ENCODE measurements at places on chromosomes 4 and X. TPM values are rescaled to one million over a fixed set of nuclear protein-coding genes. Genes with fewer than 3 reads are reported as not detected.

GRCh38 chr4:153514001-153514526, 47.9 kb downstream of the TMEM131L start:
- peaks cover 25% of the 10 kb centered on the region for H3K36me3 ChIP-seq
- peaks cover 38% of the 10 kb centered on the region for H3K4me1 ChIP-seq
- H3K4me3 ChIP-seq: no peak overlapping the region
- H3K27ac ChIP-seq: no peak overlapping the region
- H3K27me3 ChIP-seq: no peaks in the 10 kb centered on the region

The CPZ gene
- not detected for total RNA-seq

DNA sequence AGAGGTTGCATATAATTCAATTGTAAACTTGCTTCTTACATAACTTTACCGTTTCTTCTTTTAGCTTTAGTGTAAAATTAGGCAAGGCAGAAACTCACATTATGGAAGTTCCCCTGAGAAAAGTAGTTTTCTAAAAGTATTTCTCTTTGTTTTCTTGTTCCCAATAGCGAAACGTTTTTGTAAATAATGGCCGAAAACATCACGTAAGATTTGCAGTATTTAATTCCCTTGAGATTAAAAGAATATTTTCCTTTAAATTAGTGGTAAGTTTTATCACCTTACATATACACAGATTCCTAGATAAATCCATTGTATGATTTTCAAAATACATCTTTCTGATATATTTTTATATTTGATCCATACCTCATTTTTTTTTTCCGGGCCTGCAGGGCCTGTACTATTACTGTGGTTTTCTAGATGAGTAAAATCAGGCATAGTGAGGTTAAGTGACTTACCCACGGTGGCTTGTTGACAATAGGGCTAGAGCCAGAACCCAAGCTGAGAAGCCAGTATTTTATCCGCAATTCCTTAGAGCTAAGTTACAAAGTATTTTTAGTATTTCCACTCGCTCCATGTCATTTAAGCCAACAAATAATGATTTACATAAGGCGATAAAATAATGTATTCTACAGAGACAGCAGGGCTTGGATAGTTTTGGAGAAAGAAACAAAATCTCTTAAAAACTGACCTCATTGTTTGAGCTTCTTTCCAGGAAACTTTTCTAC, 82.2 kb upstream of the VEGFC start:
- peaks cover 2% of the 10 kb centered on the region for H3K27me3 ChIP-seq
- no peak for DNase-seq

- no peak for DNase-seq
- H3K4me1 ChIP-seq: peaks cover 21% of the 10 kb centered on the region
Measured at GRCh38 chr4:105709081-105709450, 482 bp downstream of the GSTCD start.

The UGT2B7 gene
- total RNA-seq: not detected

DNA sequence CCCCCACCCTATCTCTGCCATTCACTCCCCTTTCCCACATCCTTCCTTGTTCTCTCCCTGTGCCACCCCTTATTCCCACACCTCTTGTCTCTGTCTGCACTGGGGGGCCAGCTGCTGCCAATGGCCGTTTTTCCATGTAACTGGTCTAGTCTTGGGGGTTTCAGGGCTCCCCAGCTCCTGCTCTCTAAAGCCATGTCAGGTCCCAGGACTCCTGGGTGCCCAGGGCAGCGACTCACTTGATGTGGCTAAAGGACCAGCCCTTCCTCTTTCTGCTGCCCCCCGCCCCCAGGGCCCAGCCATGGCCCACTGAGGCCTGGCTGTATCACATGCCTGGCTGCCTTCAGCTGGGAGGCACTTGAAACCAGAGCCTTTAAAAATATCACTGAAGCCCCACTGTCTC, 10.0 kb downstream of the NLGN3 start:
- DNase-seq: no peak
- H3K27ac ChIP-seq: no peak overlapping the region
- H3K4me1 ChIP-seq: no peaks in the 10 kb centered on the region
- no peak overlapping the region for H3K4me3 ChIP-seq
- peaks cover 9% of the 10 kb centered on the region for H3K36me3 ChIP-seq

- H3K27ac ChIP-seq: no peak overlapping the region
- H3K4me3 ChIP-seq: no peak overlapping the region
- no peaks in the 10 kb centered on the region for H3K27me3 ChIP-seq
- no peaks in the 10 kb centered on the region for H3K36me3 ChIP-seq
- H3K4me1 ChIP-seq: no peaks in the 10 kb centered on the region
Measured at GRCh38 chrX:28552322-28552721, 34.9 kb upstream of the IL1RAPL1 start.

The NWD2 gene
- not detected for total RNA-seq

The CT45A2 gene
- total RNA-seq: not detected

- no peak for DNase-seq
- H3K27ac ChIP-seq: no peak overlapping the region
Measured at GRCh38 chr4:151227172-151227571, 49.8 kb upstream of the PRSS48 start.

GRCh38 chr4:93072292-93072691, 756.3 kb upstream of the ATOH1 start:
- H3K4me3 ChIP-seq: no peak overlapping the region
- no peak for DNase-seq
- no peaks in the 10 kb centered on the region for H3K27me3 ChIP-seq
- H3K27ac ChIP-seq: no peak overlapping the region
- H3K36me3 ChIP-seq: no peaks in the 10 kb centered on the region
- no peaks in the 10 kb centered on the region for H3K4me1 ChIP-seq

- H3K4me1 ChIP-seq: no peaks in the 10 kb centered on the region
- H3K36me3 ChIP-seq: no peaks in the 10 kb centered on the region
- no peak overlapping the region for H3K4me3 ChIP-seq
- H3K27ac ChIP-seq: no peak overlapping the region
Measured at GRCh38 chrX:140983730-140984129, 18.7 kb upstream of the SPANXB1 start.

- no peaks in the 10 kb centered on the region for H3K36me3 ChIP-seq
- no peaks in the 10 kb centered on the region for H3K4me1 ChIP-seq
- no peak within 1 kb of the TSS for H3K27ac ChIP-seq
- H3K4me3 ChIP-seq: no peak within 1 kb of the TSS
- no peak for DNase-seq
Measured at GRCh38 chr4:22692736-22693135, at the start of gene GBA3. Gene GBA3 (plus strand): TSS chr4:22692937.

The PCDH7 gene
- not detected for total RNA-seq

DNA sequence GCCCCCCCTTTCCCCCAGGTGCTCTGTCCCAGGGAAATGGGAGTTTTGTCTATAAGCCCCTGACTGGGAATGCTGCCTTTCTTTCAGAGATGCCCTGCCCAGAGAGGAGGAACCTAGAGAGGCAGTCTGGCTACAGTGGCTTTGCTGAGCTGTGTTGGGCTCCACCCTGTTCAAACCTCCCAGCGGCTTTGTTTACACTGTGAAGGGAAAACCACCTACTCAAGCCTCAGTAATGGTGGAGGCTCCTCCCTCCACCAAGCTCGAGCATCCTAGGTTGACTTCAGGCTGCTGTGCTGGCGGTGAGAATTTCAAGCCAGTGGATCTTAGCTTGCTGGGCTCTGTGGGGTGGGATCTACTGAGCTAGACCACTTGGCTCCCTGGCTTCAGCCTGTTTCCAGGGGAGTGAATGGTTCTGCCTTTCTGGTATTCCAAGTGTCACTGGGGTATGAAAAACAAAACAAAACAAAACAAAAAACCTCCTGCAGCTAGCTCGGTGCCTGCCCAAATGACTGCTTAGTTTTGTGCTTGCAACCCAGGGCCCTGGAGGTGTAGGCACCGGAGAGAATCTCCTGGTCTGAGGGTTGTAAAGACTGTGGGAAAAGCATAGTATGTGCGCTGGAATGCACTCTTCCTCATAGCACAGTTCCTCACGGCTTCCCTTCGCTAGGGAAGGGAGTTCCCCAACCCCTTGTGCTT, 41.7 kb downstream of the ITM2A start:
- H3K36me3 ChIP-seq: no peaks in the 10 kb centered on the region
- H3K27ac ChIP-seq: peak overlapping the region; percentile 67
- DNase-seq: peak; percentile 24

DNA sequence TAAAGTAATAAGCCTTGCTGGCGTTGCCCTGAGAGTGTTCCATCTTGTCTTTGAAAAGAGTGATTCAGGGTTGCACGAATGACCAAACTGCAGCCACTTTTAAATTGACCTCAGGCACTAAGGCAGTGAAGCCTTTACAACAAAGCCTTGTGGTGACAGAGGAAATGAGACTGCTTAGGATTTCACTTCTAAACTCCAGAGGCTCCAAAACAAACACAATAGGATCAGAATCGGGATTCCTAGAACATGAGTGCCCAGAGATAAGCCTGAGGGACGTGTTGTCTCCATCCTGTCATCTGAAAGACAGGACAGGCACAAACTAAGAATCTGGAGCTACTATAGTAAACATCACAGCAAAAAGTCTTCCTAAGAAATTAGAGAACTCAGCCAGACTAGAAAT, 405.2 kb downstream of the PPARGC1A start:
- H3K36me3 ChIP-seq: no peaks in the 10 kb centered on the region
- DNase-seq: no peak
- H3K4me3 ChIP-seq: no peak overlapping the region
- H3K27ac ChIP-seq: no peak overlapping the region

DNA sequence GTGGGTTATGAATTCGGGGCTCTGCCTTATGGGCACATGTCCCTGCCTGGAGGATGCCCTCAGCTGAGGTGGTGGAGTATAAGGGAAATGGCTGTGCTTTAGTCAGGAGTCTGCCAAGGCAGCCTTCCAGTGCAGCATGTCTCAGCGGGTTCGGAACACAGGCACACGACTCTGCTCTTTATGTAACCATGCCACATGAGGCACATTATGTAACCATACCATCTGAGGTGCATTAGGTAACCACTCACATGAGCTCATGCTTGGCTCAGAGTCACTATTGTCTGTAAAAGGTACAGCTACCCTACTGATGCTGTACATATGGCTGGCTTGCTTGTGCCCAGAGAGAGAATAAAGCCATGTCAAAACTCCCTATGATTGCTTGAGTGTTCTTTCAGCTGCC, 723.6 kb downstream of the TRAM1L1 start:
- no peak overlapping the region for H3K4me3 ChIP-seq
- no peaks in the 10 kb centered on the region for H3K27me3 ChIP-seq
- no peak overlapping the region for H3K27ac ChIP-seq
- no peaks in the 10 kb centered on the region for H3K36me3 ChIP-seq

DNA sequence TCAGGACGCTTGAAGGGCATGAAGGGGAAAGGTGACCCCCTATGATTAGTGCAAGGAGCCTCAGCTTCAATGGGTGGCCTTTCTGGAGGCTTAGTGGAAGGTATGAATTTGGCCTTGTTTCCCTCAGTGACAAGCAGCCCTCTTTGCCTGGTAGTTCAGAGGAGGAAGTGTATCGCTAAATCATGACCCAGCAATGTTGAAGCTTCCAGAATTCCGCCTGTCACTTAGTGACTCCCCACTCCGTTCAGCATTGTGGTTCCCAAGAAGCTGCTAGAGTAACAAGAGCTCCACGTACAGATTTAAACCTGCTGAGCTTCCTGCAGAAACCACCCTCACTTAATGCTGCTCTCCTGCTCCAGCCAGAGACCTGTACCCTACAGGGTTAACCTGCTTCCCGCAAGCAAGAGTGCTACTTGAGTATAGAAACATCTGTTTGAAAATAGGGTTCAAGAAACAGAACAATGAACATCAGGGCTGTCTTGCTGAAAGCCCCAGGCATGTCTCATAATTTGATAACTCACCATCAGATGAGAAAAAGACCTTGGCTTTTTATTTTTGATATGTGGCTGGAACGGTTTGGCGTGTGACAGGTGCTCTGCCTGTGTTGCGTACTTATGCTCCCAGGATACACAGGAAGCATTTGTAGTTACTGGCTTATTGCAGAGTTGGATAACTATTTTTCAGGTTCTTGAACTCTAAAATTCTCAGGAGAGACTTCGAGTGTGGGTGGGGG, 105.2 kb downstream of the UCHL1 start:
- no peak for DNase-seq
- H3K4me1 ChIP-seq: no peaks in the 10 kb centered on the region
- H3K4me3 ChIP-seq: no peak overlapping the region
- H3K27ac ChIP-seq: no peak overlapping the region

- H3K4me3 ChIP-seq: no peak overlapping the region
- no peaks in the 10 kb centered on the region for H3K4me1 ChIP-seq
- no peak overlapping the region for H3K27ac ChIP-seq
- peaks cover 2% of the 10 kb centered on the region for H3K36me3 ChIP-seq
- H3K27me3 ChIP-seq: no peaks in the 10 kb centered on the region
Measured at GRCh38 chrX:21408307-21408706, 34.1 kb downstream of the CNKSR2 start.

The PLP1 gene
- not detected for total RNA-seq

- no peaks in the 10 kb centered on the region for H3K27me3 ChIP-seq
- H3K36me3 ChIP-seq: peaks cover 9% of the 10 kb centered on the region
- no peak overlapping the region for H3K27ac ChIP-seq
- H3K4me3 ChIP-seq: no peak overlapping the region
- no peak for DNase-seq
Measured at GRCh38 chr4:120053911-120054310, 12.7 kb downstream of the MAD2L1 start.

- peaks cover 41% of the 10 kb centered on the region for H3K36me3 ChIP-seq
- H3K27me3 ChIP-seq: no peaks in the 10 kb centered on the region
- peak overlapping the region; percentile 42 for H3K27ac ChIP-seq
- no peak for DNase-seq
- peak overlapping the region; percentile 9 for H3K4me3 ChIP-seq
Measured at GRCh38 chr4:163161536-163162205, 5.0 kb downstream of the NAF1 start.

The CRMP1 gene
- total RNA-seq: not detected

DNA sequence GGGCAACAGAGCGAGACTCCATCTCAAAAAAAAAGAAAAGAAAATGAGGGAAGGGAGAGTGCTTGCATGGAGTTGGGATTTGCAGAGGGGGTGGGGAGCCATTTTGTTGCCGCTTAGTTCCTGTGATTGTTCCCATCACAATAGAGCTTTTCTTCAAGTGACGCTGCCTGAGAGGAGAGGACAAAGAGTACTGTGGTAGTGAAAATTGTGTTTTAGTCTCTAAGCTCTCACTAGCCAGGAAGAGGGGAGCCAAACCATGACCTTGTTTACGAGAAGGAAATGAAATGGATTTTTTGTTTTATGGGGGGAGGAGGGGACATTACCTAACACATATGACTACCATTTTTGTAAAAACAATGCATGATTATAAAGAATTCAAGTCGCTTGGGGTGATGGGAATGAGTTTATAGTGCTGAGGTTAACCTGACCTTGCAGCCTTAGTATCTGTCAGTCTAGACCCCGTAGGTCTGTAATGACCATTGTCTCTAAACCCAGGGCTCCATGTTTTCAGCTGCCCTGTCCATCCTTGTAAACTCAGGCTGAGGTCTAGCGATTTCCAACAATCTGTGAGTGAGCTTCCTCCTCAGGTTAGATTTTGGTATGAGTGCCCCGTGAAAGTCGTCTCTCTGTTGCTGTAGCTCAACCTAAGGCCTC, 18.8 kb downstream of the SRD5A3 start:
- H3K27me3 ChIP-seq: no peaks in the 10 kb centered on the region
- peaks cover 5% of the 10 kb centered on the region for H3K36me3 ChIP-seq
- no peaks in the 10 kb centered on the region for H3K4me1 ChIP-seq
- no peak for DNase-seq
- H3K27ac ChIP-seq: no peak overlapping the region
